ENCODE measurements at places on chromosomes 3 and 15.
A peak's percentile ranks its signal among the peaks of the same experiment; 100 is the strongest.

DNA sequence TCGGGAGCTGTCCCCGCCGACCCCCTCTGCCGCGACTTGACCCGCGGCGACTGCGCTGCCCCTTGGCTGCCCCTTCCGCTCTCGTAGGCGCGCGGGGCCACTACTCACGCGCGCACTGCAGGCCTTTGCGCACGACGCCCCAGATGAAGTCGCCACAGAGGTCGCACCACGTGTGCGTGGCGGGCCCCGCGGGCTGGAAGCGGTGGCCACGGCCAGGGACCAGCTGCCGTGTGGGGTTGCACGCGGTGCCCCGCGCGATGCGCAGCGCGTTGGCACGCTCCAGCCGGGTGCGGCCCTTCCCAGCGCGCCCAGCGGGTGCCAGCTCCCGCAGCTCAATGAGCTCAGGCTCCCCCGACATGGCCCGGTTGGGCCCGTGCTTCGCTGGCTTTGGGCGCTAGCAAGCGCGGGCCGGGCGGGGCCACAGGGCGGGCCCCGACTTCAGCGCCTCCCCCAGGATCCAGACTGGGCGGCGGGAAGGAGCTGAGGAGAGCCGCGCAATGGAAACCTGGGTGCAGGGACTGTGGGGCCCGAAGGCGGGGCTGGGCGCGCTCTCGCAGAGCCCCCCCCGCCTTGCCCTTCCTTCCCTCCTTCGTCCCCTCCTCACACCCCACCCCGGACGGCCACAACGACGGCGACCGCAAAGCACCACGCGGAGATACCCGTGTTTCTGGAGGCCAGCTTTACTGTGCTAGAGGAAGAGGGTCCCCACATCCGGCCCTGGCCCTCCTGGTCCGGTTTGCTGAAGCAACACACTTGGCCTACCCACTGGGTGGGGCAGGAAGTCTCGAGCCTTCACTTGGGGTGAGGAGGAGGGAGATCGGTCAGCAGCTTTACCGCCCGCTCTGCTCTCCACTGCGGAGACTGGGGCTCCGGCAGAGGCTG lies at the start of gene RASSF1:
RASSF1 (minus strand) TSS at position 389 of the 882 bp plus-strand sequence; CDS start at position 358, 31 bp downstream.
- peak; percentile 73 for DNase-seq

DNA sequence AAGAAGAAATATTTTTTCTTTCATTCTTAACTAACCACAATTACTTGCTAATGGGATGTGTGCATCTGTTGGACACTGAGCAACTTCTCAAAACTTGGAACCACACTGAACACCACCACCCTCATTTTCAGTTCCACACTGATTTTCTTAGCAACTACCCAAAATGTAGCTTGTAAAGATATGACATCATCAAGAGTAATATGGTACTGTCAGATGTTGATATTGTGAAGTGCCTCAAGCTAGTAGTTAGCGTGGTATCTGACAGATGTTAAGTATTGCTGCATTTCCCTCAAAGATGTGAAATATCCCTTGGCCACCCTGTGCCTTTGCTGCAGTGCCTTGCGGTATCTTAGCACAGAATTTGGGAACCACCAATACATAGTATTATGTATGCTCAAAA lies 9.3 kb downstream of the RFTN1 start:
- no peak for DNase-seq

DNA sequence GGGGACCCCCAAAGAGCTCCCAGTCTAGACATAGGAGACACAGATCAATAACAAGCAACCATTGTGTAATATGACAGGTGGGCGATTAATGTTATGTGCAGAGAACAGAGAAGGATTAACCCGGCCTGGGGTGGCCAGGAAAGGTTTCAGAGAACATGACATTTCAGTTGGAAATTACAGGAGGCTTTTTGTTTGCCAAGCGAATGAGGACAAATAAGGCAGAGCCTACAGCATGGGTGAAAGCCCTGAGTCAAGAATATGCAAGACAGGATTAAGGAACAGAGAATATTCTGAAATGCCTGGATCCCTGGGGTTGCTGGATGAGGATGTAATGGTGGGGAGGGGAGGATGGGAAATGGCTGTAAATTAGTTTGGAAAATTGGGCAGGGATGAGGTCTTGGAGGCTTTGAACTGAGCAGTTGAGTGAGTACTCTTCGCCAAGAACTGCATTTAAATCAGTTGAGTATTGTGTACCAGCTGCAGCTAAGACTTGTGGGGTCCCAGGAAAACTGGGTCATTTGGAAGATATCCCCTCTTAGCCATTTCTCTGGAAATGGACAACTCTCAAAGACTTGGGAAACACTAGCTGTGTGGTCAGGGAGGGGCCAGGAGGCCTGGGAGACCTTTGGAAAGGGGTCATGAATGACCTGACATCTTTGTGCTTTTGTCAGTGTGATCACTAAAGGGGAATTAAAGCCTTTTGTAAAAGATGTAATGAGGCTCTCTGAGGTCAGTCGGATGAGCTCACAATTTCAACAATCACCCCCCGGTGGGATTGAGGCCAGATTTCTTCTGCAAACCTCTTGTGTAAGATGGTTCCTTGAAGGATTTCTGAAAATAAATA lies 198.6 kb upstream of the NR2E3 start:
- DNase-seq, result no peak

GRCh38 chr3:20930034-20930433 lies 744.0 kb upstream of the SGO1 start:
- DNase-seq, result no peak

- no peak for DNase-seq
These were observed 2.2 kb downstream of the BTBD1 start for GRCh38 chr15:83064859-83065258.

DNA sequence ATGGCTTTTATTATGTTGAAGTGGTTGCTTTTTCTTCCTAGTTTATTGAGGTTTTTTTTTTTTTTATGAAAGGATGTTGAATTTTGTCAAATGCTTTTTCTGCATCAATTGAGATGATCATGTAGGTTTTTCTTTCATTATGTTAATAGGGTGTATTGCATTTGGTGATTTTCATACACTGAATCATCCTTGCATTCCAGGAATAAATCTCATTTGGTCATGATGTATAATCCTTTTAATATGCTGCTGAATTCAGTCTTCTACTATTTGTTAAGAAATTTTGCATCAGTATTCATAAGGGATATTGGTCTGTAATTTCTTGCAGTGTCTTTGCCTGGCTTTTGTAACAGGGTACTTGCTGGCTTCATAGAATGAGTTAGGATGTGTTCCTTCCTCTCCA lies 11.5 kb upstream of the CLRN1 start:
- DNase-seq, result no peak

DNA sequence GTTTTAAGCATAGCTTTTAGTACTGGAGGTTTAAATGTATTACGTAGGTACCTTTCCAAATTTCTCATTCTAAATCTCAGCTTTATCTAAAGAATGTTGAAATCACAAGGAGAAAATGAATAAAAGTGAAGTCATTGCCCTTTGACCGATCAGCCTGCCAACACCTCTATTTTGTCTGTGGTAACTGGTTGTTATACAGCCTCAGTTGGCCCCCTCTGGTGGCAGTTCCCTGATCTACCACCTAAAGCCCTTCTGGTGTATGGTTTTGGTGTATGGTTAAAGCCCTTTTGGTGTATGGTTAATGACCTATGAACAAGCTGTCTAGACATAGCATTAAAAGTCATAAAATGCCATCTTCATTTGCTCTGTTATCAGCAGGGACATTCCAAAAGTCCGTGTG lies 378.2 kb upstream of the AZI2 start:
- DNase-seq, result peak; percentile 8

DNA sequence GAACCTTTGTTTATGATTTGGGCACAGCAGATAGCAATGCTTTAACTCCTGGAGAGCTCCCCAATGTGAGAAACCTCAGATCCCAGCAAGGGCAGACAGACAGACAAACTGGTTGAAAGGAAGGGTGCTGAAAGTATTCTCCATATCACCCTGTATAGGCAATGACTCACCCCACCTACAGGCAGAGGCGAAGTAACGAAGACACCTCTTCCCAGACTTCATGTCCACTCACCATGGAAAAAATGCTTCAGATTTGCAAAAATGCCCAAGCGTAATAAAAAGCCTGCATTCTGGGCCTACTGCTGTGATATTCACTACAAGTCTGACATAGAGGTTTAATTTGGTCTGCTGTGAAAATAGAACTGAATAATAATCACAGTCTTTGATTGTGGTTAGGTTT lies 50.5 kb downstream of the THBS1 start:
- no peak for DNase-seq

GRCh38 chr3:25783661-25784512 lies 644 bp upstream of the NGLY1 start:
- no peak for DNase-seq

DNA sequence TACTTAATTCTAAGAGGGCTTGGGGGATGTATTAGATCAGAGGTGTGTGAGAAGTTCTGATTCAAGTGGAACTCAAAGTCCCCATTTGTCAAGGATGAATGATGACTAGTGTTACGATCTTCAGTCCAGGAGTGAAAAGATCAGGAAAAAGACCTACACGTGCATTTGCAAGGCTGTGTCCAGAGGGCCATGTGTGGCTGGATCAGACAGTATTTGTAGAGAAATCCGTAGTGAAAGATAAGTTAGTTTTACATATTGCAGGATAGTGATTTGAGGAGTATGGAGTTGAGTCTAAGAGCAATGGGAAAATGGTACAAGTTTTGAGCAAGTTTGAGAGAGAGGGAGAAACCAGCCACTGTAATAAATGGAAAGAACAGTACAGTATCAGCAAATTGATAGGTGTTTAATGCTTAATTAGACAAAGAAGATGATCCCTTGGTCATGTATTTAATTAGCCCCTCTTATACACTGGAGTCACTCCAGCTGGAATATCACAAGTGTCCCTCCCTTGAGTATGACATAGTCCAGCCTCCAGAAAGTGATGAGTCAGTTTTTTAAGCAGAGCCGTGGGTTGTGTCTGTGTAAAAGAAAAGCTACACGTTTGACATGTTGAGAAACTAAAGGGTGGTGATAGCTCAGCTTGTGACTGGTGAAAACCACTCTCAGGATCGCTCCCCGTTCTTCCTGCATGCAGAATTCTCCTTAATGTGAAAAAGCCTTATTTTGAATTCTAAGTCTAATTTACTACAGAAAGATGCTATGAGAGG lies 348.8 kb downstream of the ROBO1 start:
- DNase-seq, result no peak

DNA sequence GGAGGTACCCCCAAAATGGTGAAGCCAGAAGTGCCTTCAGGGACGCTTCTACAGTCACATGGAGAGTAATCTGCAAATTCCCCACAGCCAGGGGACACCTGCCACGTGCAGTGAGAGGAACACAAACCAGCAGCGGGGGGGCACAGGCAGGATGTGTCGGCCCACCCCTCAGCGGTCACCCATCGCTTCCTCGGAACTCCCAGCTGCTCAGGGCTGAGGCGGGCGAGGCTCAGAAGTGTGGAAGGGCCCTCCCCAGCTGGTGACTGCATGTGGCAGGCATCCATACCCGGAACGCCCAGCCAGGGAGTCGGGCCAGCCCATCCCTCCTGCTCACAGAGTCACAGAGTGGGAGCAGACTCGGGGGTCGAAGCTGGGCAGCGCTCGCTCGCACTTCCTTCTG lies 63.7 kb downstream of the SLC12A8 start:
- DNase-seq, result no peak

- no peak for DNase-seq
These were observed 890.5 kb downstream of the TUSC7 start for GRCh38 chr3:117600112-117600511.

- no peak for DNase-seq
These were observed 451.6 kb upstream of the SEMA6D start for GRCh38 chr15:47265686-47266085.

DNA sequence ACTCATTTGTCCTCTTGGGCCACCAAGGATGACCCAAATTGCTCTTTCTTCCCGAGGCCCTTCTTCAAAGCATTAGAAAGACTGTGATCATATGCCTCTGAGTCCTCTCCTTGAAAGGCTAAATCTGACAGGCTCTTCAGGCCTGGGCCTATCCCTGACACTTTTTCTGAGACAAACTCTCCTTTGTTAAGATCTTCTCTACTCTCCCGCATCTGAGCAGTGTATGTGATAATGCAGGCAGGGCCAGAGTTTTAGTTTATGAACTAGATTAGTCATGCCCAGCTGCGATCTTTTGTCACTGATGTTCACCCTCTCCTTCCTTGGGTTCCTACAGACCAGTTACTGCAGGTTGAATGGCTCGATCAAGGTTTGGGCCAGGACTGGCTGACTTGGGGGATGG lies 39.2 kb downstream of the MASP1 start:
- DNase-seq, result no peak

DNA sequence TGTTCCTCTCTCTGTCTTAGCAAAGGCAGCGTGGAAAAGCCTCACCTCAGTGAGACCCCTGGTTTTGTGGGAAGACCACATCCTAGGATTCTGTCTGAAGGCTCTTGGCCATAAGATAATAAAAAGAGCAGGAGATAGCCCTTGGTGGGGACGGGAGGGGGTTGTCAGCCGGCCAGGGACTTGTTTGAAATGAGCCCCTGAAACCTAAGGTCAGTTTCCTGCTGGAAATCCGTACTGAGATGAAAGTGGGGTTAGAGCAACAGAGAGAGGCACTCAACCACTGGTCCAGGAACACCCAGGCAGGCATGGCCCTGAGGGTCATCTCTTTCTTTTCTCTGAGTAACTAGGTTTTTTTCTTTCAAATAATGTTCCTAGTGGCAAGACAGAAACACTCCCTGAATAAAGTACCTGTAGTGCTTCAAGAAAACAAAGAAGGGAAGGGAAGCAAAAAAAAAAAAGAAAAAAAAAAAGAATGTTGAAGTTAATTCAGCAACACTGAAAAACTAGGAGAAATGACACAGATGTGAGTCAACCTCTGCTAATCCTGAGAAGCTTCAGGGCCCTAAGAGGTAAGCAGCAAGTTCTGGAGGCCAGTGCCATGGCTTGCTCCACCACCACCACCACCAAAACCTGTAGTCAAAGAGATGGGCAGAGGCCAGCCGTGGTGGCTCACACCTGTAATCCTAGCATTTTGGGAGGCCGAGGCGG lies 3.2 kb downstream of the ITGB5 start:
- no peak for DNase-seq

DNA sequence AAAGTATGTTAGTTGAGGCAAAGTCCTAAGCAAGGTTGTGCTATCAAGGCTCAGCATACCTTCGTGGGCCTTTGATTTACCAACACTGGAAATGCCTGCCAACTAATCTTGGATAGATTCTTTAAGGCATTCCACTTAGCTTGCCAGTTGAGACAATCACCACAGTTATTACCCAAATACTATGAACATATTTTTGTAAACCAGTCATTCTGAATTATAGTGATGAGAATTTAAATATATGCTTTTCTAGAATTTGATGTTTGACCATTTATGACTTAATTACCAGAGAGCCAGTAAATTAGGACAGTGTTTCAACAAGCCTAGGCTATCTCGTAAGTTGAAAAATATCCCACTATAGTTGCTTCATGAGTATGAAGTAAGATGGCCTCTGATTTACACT lies 15.5 kb downstream of the TRIM59 start:
- no peak for DNase-seq

DNA sequence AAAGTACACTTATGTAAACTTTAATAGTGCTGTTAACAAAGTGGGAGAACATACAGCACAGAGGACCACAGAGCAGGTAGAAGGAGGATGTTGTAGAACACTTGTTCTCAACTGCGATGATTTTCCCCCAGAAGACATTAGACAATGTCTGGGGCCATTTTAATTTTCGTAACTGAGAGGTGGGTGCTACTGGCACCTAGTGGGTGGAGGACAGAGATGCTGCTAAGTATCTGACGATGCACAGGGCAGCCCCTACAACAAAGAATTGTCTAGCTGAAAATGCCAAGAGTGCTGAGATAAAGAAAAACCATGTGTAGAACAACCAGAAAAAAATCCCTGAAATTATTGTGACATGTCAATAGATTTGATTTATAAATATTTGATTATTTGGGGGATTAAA lies 5.0 kb upstream of the KBTBD8 start:
- DNase-seq, result no peak

- DNase-seq, result no peak
These were observed 280.3 kb downstream of the XXYLT1 start for GRCh38 chr3:194990454-194991337.

Data from GM12891 (cell line).